Tibial artery (tissue), 4 donors: ENCODE measurements at places on chromosomes 7 and 10.

DNA sequence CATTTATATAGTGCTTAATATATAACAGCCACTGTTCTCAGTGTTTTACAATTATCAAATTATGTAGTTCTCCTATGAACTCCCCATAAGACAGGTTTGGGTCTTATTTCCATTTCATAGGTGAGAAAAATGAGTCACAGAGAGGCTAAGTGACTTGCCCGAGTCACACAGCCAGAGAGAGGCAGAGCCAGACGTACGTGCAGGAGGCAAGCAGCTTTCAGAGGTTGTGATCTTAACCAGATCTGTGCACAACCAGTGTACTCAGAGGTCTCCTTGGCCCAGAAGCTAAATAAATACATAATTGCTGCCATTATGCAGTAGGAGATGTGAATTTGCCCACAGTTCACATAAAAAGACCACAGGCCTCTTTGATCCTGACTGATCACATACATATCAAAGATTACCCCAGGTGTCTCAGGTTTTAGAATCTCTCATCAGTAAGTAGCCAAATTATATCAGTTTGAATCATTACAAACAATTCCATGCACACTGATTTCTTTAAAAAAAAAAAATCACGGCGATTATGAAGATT lies 304.7 kb upstream of the AOAH start:
- DNase-seq = no peak

DNA sequence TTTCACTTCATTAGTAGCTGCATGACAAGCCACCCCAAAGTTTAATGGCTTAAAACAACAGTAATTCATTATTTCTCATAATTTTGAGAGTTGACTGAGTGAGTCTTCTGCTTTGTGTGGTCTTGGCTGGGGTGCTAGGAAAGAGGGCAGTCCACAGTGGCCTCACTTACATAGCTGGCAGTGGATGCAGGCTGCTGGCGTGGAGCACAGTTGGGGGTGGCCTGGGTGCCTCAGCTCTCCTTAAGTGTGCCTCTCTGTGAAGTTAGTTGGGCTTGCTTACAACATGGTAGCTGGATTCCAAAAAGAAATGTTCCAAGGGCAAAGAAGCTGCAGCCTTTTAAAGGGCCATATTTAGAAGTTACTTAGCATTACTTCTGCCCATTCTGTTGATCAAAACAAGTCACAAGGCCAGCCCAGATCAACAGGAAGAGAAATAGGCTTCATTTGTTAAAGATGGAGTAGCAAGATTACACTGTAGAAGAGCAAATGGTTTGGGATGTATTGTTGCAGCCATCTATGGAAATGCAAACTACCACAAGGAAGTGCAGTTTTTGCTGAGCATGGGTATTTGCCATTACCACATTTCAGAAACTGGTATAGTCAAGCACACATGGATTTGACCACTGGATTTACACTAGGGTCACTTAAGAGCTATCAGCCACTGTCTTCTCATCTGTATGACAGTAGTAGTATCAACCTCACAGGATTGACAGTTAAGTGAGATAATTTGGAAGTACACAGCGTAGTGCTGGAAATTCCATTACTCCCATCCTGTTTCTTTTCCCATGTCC lies 33.6 kb downstream of the ZEB1 start:
- no peak for DNase-seq

GRCh38 chr10:44030132-44030531 lies 354.8 kb downstream of the CXCL12 start:
- no peak for DNase-seq

DNA sequence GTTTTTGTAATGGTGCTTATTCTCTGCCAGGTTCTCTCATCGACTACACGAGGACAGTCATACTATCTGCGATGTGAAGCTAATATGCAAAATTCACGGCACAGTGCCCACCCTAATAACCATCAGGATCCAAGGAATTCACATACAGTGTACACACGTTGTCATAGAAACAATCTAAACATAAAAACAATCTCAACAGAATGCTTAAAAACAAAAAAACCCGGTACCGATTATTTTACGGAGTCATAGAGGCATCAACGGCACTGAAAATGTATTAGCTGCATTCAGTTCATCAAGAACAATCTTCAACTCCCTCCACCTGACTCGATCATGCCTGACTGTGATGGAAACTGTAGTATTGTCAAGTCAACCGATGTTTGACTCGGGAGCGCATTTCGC lies 628 bp downstream of the MRPS33 start:
- no peak for DNase-seq

DNA sequence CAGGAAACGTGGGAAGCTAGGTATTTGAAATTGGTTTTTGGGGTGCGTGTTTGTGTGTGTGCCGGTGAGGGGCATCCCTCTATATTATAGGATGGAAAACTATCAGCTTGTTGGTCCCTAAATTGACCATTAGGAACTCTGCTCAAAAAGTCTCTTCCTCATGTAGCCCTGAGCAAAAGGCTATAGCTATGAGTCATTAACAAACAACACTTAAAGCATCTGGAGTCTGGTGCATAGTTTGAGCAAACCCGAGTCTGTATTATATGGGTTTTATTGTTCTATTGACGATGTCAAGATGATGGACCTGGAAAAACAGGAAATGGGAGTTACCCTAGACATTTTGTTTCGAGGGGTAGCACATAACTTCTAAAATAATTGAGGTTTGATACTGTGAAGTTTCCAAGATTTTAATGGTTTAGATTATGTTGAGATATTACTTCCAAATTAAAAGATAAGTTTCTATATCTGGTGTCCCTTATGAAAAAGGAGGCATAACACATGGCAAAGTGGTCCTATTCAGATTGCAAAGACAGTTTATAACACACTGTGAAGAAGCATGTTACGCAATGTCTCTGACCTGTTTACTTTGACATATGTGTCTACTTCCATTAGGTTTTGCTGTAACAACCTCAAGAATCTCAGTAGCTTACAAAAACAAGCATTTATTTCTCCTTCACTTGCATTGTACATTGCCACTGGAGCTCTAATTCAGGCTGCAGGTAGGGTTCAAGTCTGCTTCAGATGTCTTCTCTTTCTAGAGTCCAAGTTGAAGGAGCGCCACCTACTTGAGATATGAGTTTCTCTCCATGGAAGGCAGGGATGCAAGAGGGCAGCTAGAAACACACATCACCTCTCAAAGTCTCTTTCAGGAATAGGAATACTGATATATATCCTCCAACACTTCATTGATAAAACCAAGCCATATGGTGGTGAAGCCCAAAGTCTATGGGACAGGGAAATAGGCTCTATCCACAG lies 357.7 kb downstream of the PHF14 start:
- DNase-seq = no peak

DNA sequence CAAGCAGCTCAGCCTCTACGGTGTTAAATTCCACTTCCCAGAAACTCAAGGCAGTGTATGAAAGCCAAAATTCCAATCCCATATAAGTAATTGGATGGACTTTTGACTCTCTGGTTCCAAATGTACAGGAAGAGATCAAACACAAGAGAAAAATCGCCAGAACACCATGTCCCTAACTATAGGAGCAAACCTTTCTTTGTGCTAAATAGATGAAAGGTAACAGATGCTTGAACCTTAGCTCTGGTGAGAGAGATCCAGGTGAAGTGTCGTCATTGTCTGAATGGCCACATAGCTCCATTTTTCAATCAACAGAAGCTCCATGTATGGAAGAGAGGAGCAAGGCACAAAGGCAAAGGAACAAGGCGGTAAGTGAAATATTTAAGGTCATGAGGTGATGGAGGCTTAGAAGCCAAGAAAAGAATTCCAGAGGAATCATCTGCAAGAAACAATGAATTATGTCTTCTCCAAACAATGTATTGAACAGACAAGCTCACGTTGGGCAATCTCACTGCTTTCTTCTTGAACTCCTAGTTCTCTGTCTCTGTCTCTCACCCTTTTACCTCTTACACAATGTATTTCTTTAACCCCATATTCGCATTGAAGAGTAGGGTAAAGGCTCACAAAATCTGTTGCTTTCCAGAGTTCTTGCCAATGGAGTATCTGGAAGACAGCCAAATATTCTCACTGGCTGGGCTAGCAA lies 585.1 kb downstream of the GATA3 start:
- no peak for DNase-seq

GRCh38 chr7:42193471-42194129 lies 43.4 kb downstream of the GLI3 start:
- DNase-seq = no peak

DNA sequence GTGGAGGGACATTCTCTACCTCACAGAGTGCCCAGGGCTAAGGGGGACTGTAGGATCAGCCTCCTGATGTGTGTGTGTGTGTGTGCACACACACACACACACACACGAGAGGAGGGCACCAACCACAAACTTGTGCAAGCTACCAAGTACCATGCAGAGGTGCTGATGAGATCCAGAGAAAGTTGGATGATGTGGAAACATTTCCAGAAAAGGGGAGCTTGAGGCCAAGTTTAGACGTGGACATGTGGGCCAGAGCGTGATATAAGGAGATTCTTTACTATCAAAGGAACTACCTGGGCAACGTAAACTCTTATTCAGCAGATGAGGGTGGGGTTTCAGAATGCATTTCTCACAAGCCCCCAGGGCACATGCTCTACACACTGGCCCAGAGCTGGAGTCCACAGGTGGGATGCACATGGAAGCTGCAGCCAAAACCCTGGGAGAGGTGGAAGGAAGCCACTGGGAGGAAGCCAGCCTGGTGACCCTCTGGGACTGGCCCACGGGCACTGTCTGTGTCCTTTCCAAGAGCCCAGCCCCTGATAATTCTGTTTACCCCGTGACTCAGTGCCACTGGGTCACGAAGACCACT lies 53.5 kb downstream of the DLG5 start:
- DNase-seq = no peak

- no peak for DNase-seq
Observed at GRCh38 chr10:49055221-49055849, 60.0 kb downstream of the VSTM4 start.

GRCh38 chr10:34081347-34081743 lies 733.8 kb downstream of the PARD3 start:
- DNase-seq = no peak

GRCh38 chr7:123191132-123191531 lies 8.6 kb downstream of the SLC13A1 start:
- no peak for DNase-seq

GRCh38 chr10:21161647-21162046 lies 264.5 kb upstream of the NEBL start:
- DNase-seq = no peak

DNA sequence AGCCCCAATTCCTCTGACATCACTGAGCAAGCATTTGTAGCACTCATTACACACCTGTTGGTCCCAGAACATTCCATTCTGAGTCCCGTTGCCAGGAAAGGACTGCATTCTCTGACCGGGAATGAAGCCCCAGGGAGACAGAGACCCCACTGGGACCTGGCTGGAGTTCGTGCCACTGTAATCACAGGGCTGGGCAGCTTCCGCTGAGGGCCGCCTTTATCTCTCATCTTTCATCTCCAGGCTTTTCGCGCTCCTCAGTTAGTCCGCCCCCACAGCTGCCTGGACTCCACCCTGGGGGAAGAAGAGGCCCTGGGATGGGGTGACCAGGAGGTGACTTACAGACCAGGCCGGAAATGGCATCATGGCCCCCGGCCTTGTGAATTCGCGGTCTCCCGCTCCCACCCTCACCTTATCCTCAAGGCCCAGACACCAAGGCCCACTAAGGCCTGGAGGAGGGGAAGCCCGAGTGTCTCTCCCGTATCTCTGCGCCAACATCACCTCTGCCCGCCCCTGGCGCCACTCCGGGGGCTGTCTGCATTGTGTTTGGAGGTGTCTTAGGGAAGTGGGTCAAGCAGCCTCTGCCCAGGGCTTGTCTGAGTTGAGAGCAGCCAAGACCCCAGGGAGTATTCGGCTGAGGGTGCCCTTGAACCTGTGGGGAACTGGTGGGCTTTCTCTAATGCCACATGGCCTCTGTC lies 75.4 kb downstream of the PROSER2 start:
- no peak for DNase-seq

GRCh38 chr7:121954803-121955202 lies 81.8 kb downstream of the PTPRZ1 start:
- no peak for DNase-seq
